ENCODE measurements at places on chromosomes 2 and 18.

- DNase-seq: no peak
These were observed 67.6 kb downstream of the LDAH start for GRCh38 chr2:20755132-20755800.

DNA sequence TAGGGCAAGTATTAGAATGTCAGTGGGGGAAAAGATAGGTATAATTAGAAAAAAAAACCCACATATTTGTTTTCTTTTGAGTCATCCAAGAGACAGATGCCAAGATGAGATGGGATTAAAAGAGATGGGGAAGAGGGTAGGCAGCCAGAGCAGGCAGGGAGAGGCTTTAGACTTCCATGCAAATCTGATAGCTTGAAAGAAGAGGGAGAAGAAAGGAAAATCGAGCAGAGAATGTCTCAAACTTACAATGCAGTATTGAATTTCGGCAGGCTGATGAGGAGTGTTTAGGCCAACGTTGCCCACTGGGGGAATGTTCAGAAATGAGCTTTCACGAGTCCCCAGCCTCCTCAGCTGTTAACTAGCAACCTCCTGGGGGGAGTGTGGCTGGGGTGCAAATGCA, 91.3 kb downstream of the SPATS2L start:
- DNase-seq: no peak

DNA sequence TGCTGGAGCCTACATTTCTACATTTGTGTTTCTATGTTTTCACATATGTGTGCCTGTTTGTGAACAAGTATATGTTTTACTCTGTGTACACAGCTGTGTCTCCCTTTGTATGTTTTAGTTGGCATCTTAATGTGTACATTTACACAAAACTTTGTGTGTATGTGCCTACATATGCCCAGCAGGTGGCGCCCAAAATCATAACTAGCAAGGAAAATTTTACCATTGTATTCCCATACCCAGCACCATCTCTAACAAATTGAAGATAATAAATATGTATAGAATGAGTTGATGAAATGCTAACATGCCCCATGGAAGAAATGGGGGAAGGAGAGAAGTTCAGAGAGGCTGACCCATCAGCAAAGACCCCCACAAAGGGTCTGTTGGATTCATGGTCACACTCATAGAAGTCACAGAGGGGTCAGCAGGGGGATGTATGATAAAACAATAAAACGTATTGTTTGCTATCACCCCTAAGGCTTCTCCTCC, 48.1 kb downstream of the PKDCC start:
- peak; percentile 74 for DNase-seq

GRCh38 chr2:34126279-34126678, 527.2 kb upstream of the FAM98A start:
- no peak for DNase-seq

DNA sequence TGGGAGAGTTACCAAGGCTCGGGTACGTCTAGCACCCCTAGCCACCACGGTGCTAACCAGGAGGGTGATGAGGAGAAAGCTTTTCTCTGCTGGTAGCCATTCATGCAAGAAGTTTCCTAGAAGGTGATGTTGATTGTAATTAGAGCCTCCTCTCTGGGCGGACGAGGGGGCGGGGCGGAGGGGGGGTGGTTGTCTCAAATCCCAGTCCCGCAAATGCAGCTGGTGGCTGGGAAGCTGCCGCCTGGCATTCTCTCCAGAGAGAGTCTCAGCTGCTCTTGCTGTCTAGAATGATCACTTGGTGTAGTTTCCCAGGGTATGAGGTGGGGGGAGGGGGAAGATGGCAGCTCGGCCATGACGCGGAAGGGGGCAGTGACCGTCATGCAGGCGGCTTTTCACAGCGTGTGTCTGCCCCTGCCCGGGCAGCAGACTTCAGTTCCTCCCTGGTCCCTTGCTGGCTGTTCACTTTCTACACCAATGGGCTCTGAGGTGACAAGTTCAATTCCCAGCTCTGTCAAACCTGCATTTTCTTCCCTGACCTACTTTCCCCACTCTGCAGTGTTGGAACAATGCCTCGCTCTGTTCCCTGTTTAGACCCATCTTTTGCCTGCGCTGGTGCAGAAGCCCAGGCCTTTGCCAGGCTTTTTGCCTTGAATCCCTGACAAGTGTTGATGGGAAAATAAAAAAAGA, 61.5 kb upstream of the KLF7 start:
- no peak for DNase-seq

DNA sequence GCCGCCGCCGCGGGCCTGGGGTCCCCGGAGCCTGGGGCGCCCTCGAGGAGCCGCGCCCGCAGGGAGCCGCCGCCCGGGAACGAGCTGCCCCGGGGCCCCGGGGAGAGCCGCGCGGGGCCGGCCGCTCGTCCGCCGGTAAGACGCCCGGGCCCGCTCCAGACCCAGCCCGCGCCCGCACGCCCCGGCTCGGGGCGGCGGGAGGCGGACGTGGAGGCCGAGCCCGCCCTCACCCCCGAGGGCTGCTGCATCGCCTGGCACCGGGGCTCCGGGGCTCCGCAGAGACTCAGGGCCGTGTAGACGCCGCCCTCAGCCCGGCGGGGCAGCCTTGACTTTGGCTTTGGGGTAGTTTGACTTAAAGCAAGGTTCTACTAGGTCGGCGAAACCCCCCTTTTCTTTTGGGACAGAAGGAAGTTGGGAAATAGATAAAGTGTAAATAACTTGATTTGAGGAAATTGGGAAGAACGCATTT, 335 bp downstream of the ERFE start:
- peak; percentile 26 for DNase-seq

DNA sequence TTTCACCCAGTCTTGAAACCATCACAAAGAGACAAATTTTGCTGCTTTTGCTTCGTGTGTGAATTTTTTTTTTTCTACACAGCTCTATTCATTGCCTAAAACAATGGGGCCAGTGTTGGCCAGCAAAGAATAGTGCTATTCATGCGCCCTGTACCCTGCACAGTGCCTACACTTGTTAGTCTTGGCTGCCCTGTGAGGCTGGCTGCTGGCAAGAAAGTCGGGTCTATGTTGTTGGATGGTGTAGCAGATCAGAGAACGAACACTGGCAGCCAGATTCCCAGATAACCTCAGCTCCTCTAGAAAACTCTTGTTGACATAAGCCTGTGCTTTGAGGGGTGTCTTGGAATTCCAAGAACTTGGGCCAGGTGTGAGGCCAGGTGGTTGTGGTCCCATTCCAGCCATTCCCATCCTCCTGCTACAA, 455.7 kb upstream of the TCF4 start:
- DNase-seq: no peak

- no peak for DNase-seq
These were observed 1391.3 kb downstream of the DSC3 start for GRCh38 chr18:29651122-29651680.

DNA sequence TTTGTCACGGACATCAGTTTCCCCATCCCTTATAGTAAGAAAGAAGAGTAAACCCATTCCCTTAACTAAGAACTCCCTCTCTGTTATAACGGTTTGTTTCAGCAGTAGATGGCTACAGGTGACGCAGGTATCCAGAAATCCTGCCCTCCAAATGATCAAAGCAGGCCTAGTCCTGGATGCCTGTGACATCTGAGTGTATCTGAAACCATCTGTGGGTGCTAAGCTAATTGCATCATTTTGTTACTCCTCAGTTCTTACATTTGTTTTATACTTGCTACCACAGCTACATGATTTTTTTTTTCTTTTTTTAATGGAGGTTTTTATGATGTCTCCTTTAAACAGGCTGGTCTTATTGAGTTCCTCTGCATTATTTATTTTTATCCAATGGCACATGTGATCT, 55.1 kb downstream of the AAK1 start:
- no peak for DNase-seq

DNA sequence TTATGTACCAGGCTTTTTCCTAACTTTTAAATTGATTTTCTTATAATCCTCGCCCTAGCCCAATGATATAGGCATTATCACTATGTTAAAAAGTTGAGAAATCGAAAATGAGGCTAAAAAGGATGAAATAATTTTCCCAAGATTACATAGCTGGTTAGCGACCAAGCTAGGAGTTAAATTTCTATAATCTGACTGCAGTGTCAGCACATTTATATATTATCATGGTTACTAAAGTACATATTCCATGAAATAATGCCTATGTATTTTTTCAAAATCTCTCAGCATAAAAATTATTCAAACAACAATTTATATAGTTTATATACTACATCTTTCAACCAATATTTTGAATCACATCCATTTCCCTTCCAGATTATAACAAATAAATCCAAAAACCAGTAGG, 317.3 kb upstream of the TFPI start:
- no peak for DNase-seq

GRCh38 chr2:111983478-111984212, 71.4 kb upstream of the TMEM87B start:
- DNase-seq: no peak

GRCh38 chr2:53202063-53202462, 565.5 kb upstream of the CHAC2 start:
- DNase-seq: no peak

DNA sequence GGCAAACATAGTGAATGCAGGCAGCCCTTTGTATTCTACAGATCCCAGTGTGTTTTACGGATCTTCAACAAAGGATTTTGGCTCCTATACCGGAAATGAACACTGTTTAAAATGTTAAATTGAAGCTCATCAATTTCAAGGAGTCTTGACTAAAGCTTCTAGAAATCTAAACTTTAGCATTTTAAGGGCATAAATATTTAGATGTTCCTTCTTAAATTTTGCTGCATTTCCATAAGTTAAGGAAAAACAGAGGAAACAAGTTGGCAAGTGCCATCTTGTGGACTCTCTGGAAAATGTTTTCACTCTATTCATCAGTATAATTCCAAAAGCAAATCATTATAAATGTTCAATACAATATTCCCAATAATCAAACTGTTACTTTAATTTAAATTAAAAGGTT, 19.6 kb downstream of the CHN1 start:
- DNase-seq: no peak

GRCh38 chr18:47929681-47930198, 719 bp downstream of the SMAD2 start:
- DNase-seq: no peak

DNA sequence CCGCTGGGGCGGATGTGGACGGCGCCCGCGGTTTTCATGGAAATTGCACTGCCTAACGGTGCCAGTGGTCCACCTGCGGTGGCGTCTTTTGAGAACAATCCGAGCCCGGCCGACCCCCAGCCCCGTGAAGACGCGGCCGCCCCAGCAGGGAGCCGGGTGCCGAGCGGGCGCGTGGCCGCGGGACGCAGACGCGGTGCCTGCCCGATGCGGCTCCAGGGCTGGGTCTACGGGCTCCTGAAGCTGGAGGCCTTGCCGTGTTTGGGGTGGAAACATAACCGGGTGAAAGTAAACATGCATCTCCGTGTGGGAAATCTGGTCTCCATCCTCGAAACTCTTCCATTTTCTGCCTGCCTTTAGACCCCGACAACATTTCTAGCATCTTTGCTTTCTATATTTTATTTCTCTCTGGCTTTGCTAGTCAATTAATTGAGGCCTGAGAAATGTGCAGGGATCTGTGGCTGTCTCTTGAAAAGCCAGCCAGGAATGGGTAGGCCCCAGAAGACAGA, 572 bp downstream of the INPP4A start:
- peak; percentile 44 for DNase-seq

DNA sequence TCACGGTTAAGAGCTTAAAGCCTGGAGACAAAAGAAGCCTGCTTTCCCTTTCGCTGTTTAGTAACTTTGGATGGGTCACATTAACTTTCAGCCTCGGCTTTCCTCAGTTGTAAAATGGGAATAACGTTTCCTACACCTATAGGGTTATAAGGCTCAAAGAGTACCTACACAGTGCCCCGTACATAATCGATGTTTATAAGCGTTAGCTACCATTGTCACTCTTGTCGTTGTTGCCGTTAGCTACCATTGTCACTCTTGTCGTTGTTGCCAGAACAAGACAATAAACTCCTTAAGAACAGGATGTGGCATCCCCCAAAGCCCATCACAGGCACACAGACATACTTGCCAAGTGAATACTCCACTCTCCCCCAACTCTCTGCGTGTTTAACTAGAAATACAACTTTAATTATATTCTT, 901 bp upstream of the MFSD6 start:
- DNase-seq: no peak

GRCh38 chr2:44304258-44304657, 29.0 kb downstream of the SLC3A1 start:
- no peak for DNase-seq

GRCh38 chr2:37196320-37197195, at the start of gene CEBPZOS:
TSS of gene CEBPZOS (plus strand) at chr2:37196496. CDS start at chr2:37199705, 3,209 bp downstream.
- DNase-seq: peak; percentile 93

GRCh38 chr2:42858140-42859005, 66.0 kb upstream of the HAAO start:
- no peak for DNase-seq

DNA sequence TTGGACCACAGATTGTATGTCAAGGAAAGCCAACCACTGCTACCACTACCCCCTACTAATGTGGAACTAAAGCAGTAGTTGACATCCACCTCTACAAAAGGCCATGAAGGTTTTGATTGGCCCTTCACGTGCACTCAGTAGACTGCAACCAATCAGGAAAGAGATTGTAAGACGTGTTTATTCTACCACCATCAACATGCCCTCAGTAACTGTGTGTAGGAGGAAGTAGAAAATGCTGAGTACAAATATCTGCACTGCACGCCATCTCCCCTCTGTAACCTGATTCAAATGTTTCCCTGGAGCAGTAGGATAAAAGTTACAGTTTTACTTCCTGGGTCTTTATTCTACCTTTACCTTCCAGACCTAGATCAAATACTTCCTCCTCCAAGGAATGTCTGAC, 2.9 kb upstream of the CASP10 start:
- no peak for DNase-seq

- DNase-seq: no peak
These were observed 160.8 kb upstream of the MAPRE2 start for GRCh38 chr18:34880403-34880802.

DNA sequence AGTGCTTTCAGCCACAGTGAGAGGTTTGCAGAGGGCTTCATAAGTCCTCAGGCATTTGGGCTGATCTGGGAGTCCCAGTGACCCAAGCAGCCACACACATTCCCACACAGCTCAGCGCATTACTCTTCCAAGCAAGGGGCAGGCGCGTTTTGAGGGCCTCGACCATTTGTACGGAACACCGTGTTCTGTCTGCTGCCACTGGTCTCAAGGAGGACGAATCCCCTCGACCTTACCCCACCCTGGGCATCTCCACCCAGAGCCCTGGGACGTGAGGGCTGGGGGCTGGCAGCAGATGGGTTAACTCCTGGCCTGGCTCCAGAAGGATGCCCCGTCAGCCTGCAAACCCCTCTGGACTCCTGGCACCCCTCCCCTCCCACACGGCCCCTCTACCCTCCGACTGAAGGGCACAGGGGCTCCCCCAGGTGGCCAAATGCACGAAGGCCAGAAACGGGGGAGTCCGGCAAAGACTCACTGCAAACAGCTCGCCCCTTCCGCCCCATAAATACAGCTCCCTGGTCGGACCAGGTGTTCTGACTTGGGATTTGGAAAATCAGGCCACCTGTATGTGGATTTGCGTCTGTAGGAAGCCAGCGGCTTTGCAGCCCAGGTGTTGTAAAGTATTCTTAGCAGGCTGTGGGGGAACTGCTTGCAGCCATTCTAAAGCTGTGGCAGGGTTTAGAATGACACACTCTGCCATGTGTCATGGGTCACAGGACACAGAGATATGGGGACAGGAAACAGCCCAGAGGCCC, 33.6 kb upstream of the PTMA start:
- peak; percentile 81 for DNase-seq
